Stimulated activated CD4-positive, alpha-beta T cell treated with anti-CD3 and anti-CD28 coated beads, Interleukin-12 subunit alpha, Interleukin-12 subunit beta, amount 100 ng/mL, for 4 hours (primary cell): ENCODE measurements at places on chromosomes 5 and 9.

- no peak for DNase-seq
These were observed 82.1 kb downstream of the CCDC192 start for GRCh38 chr5:127785098-127785927.

DNA sequence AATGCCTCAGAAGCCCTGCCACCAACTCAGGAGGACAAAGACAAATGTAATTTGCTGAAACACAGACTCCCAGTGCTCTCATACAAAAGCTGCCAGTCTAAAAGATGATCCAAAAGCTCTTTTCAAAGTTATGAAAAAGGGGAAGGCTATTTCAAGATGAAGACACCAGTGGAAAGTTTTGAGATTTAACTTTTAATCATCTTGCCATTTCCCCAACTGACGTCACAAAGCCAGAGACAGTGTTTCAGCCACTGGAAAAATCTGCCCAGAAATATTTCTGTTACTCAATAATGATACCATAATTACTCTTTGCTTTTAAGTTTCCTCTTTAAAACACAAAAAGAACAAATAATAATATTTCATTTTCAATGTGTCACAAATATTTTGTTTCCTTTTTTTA lies 20.9 kb downstream of the ENG start:
- no peak for DNase-seq

DNA sequence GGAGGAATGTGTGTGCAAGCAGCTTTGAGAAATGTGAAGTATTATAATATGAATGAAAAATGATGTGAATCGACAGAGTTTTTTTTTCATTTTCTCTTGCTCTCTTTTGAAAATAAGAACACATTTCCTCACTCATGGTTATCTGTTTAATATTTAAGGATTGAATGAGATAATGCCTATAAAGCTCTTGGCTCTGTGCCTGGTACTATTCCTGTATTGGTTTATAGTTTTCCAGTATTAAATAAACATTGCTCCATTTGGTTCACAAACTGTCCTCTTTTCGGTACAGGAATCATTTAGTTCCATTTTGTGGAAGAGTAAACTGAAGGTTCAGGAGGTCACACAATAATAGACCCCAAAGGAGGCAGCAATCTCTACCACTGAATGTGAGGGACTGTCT lies 1185.5 kb upstream of the WWC1 start:
- no peak for DNase-seq

DNA sequence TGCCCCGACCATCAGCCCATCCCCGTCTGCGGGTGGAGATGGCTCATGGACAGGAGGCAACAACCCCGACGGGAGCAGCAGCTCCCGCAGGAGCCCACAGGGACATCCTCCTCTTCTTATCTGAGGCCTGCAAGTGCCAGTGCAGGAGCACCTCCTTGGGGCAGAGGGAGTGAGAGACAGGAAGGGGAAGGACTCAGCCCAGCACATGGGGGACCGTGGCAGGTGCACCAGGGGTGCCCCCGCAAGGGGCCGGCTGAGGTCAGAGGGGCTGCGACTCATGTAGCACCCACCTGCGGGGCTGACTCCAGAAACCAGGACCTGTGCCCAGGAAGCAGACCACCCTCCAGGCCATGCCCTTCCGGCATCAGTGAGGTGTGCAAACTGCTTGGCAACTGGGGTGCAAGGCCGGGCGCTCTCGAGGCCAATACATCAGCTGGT lies 259.8 kb upstream of the ADAMTS16 start:
- DNase-seq: no peak

DNA sequence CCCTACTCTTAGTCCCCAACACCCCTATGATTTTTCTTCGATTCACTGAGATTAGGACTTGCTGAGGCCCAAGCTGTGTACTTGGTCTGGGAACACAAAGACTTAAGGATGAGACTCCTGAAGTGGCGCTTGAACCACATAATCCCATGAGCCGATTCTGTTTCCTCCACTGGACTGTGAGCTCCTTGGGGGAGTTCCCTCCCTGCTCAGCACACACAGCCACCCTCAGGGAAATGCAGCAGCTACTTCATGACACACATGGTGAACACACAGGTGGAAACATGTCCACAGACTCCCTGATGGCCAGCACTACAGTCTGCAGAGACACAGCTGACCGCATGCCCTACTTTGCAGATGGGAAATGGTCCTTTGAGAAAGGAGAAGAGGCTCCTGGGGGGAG lies 101.1 kb downstream of the C5orf15 start:
- no peak for DNase-seq

DNA sequence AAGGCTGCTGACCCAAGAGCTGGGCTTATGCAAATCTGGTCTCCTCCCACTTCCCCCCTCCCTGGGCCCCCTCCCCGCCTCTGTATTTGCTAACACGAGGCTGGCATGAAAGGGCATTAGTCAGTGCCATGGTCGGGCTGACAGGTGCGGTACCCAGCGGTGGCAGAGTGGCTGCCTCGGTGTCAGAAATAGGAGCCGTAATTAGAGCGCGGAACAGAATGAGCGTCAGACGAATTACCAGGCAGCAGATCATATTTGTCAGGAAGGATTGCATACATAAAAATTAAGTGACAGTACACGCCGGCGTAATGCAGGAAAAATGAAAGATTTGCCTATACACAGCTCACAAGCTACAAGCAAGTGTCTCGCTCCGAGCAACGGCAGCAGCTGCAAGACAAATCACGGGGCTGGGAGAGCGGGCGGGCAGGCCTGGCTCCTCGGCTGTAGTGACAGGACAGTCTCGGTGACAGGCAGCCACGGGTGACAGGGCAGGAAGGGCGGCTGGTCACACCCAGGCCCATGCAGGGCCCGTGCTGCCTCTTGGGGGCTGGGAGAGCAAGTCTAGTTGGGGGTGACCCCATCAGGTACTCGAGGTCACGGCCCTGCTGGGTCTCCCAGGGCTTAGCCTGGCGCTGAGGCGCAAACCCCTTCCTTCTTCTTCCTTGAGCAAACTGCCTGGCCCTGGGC lies 72.4 kb downstream of the NEK6 start:
- no peak for DNase-seq

GRCh38 chr9:36492865-36493264 lies 79.8 kb upstream of the MELK start:
- no peak for DNase-seq

DNA sequence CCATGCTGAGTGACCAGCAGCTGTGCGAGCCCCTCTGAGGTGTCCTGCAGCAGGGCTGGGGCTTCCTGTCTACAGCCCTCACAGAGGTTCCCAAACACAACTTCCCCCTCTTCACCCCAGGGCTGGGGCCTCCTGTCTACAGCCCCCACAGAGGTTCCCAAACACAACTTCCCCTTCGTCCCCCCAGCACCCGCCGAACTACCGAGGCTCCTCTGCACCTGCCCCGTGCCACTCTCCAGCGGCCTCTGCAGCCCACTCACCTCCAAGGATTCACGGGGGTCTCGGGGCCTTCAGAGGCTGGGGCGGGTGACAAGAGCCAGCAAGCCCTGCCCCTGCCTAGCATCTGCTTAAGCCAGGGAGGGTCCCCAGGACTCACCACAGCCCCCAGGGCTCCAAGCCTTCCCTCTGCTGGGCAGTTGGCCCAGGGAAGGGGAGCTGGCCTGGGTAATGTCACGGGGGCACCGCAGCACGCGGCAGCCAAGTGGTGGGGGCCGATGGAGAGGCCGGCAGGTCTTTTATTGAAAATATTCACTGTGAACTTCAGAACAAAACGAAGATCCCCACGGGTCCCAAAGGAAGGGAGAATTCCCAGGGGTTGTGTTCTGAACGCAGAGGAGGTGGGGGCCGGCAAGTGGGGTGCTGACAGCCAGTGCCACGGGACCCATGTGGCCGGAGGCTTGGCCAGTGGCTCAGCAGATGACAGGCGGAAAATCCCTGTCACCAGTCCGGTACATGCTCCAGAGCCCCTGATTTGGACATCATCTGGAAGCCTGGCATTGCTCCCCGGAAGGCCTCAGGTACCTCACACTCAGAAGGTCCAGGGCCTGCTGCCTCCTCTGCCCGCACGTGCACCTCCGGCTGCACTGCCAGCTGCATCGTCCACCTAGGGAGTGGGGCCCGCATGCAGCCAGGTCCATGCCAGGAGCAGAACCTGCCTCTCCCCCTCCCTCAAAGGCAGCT lies 125.3 kb downstream of the ADAMTS2 start:
- no peak for DNase-seq

DNA sequence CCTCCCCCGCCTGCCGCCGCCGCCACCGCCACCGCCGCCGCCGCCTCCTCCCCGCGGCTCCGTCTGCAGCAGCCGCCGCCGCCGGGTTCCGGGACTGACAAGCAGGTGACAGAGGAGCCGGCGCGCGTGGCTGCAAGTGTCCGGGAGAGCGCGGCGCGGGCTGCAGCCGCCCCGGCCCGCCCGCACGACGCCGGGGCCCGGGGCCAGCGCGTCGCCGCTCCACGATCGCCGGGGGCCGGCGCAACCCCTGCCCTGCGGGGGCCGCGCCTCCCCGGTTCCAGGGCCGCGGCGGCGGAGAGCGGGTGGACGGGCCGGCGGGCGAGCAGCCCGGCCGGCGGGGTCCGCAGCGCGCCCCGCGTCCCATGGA lies 343 bp downstream of the LMX1B start:
- DNase-seq: no peak

DNA sequence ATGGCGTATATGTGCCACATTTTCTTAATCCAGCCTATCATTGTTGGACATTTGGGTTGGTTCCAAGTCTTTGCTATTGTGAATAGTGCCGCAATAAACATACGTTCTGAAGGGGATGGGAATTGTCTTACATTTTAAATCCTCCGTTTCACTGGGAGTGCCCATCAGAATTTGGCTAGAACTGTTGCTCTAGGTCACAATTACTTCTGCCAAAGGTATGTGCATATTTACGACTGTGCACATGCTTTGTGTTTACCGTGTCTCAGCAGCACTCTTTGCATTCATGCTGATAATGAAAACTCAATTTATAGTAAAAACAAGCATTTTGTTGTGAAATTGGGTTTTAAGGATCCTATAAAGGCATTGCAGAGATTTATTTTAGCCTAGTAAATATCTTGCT lies 151.9 kb upstream of the ZNF618 start:
- no peak for DNase-seq
